AG20443 (cell line): ENCODE measurements at places on chromosomes 5 and 9.

- DNase-seq: no peak
These were observed 206.2 kb downstream of the NDUFS4 start for GRCh38 chr5:53766673-53767072.

- DNase-seq: no peak
These were observed 11.4 kb upstream of the PTGDS start for GRCh38 chr9:136965771-136966484.

GRCh38 chr5:158840193-158840592, 259.5 kb downstream of the EBF1 start:
- DNase-seq: peak; percentile 62

DNA sequence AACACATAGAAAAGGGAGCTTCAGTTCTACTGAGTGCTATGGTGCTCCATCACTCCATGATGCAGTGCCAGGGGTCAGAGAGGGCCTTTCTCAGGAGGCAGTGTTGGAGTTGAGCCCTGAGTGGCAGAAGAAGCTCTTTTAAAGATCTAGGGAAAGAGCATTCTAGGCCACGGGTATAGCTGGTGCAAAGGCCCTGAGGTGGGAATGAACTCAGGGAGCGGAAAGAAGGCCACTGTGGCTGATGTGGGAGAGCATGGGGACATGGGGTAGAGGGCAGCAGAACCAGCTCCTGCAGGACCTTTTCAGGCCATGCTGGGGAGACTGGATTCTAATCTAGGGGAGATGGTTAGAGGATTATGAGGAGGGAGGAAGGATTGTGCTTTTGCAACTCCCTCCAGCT, 9.9 kb downstream of the PSD2 start:
- no peak for DNase-seq

GRCh38 chr5:116554764-116555163, 19.9 kb downstream of the SEMA6A start:
- DNase-seq: no peak

DNA sequence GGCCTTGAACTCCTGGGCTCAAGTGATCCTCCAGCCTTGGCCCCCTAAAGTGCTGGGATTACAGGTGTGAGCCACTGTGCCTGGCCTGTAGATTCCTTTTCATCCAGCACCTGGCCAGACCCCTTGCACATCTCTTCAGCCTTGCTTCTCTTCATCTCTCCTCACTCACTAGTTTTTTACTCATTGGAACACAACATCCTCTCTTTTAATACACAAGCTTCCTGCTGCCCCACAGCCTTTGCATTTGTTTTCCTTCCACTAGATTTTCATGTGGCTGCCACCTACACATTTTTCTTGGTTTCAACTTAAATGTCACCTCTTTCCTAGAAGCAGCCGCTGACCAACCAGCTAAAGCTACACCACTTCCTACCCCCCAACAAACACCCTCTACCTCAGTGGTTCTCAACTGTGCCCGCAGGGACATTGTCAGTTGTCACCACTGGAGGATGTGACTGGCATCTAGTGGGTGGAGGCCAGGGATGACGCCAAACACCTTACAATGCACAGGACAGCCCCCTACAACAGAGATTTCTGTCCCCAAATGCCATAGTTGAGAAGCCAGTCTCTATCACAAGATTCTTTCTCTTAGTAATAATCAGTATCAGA, 33.7 kb downstream of the HAVCR1 start:
- DNase-seq: no peak

DNA sequence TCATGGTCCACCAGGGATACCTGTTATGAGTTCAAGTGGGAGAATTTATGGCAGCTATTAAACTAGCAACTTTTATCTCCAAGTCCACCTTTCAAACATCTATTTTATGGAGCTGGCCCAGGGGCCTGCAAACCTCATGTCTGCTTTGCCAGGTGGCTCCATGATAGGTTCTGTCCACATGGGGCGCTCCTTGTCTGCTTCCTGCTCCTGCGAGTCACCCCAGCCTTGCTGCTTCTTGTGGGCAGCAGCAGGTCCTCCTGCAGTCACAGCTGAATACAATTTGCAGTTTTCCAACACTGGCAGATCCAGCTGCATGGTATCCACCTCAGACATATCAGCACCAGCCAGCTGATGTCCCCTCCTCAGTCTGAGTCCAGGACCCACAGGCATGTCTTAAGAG, 39.6 kb upstream of the FRRS1L start:
- no peak for DNase-seq
